ENCODE measurements at places on chromosomes 3 and 15.

GRCh38 chr15:57031605-57032004, 113.2 kb downstream of the TCF12 start:
- no peak for DNase-seq

DNA sequence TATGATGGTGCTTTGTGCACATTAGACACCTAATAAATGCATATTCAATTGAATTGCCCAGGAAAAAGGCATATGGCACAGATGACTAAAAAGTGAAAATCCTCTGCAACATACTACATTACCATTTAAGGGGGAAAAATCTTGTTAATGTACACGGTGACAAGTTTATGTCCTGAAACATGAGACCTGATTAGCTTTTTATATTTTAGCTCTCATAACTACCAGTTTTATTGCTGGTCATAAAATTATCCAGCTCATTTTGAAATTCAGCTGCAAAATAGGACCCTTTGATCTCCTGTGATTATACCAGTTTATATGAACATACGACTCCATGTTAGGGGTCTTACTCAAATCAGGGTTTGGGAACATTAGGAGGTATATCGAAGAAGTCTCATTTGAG, 684.6 kb upstream of the CCDC54 start:
- no peak for DNase-seq

GRCh38 chr3:73603762-73604171, 21.0 kb downstream of the PDZRN3 start:
- no peak for DNase-seq

- no peak for DNase-seq
Measured at GRCh38 chr3:45333549-45333948, 54.8 kb upstream of the LARS2 start.

DNA sequence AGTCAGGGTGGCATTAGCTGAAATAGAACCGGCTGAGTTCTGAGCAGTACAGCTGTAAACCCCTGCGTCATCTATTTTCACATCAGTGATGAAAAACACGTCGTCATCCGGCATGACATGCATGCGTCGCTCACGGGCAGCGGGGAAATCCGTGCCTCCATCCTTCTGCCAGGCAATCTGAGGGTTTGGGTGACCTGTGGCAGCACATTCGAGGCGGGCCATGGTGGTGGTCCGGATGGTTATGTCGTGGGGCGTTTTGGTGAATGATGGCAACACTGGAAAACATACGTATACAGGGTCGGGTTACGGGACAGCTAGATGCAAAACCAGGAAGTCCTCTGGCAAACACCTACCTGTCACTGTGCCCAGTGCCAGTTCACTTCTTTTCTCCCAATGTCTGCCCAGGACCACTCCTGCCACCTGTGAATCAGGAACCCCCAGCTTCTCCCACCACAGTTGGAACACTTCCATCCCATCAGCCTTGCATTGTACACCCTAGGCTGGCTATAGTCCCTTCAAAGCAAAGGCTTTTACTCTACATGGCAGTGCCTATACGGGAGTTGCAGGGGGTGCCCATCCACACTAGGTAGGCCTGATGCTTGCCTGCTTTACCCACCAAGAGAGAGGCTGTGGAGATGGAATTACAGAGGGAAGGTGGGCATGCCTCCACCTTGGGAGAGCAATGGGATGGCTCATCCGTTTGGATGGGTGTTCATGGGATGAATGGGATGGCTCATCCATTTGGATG, 116.7 kb downstream of the LRIG1 start:
- no peak for DNase-seq

GRCh38 chr3:137131081-137131480, 173.3 kb downstream of the IL20RB start:
- DNase-seq = no peak

GRCh38 chr3:76122007-76122406, 336.7 kb upstream of the ZNF717 start:
- no peak for DNase-seq

- no peak for DNase-seq
Measured at GRCh38 chr3:108190346-108190745, 31.9 kb downstream of the IFT57 start.

- DNase-seq = peak; percentile 97
Measured at GRCh38 chr3:30578479-30578878, 27.9 kb upstream of the TGFBR2 start.

DNA sequence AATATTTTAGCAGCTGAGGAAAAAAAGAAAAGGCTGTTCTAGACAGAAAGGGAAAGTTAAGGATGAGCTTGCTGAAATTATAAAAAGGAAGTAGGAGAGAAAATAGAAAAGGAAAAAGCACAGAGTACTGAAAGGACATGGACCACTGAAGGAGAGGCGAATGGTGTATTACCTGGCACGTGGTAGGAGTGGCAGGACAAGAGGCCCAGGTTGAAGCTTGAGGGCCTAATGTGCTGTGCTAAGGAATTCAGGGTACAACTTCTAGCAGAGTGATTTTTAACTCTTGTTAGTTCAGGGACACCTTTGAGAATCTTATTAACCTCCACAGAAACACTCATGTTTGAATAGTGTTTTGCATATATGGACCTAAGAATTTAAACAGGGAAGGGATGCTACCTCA, 60.0 kb upstream of the CRTC3 start:
- no peak for DNase-seq

- no peak for DNase-seq
Measured at GRCh38 chr3:184373422-184373821, 4.6 kb downstream of the THPO start.

GRCh38 chr3:37272741-37273140, 98.4 kb upstream of the LRRFIP2 start:
- DNase-seq = no peak

GRCh38 chr3:57855281-57855680, 99.2 kb downstream of the SLMAP start:
- DNase-seq = no peak

DNA sequence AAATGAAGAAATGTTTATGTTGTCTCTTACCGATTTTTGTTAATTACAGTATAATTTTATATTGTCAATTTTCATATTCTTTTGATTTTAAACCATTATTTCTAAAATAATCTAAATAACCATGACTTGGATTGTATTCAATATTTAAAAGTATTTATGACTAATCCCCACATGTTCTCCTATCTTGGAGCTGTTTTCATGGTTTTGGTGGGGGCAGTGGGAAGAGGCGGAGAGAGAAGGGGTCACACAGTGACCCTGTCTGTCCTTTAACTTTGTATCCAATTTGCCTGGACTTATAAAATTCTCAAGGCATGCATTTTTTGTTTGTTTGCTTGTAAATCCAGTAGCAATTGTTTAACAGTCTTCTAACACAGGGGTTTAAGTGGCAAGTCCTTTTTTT, 407.4 kb downstream of the NTRK3 start:
- DNase-seq = no peak

DNA sequence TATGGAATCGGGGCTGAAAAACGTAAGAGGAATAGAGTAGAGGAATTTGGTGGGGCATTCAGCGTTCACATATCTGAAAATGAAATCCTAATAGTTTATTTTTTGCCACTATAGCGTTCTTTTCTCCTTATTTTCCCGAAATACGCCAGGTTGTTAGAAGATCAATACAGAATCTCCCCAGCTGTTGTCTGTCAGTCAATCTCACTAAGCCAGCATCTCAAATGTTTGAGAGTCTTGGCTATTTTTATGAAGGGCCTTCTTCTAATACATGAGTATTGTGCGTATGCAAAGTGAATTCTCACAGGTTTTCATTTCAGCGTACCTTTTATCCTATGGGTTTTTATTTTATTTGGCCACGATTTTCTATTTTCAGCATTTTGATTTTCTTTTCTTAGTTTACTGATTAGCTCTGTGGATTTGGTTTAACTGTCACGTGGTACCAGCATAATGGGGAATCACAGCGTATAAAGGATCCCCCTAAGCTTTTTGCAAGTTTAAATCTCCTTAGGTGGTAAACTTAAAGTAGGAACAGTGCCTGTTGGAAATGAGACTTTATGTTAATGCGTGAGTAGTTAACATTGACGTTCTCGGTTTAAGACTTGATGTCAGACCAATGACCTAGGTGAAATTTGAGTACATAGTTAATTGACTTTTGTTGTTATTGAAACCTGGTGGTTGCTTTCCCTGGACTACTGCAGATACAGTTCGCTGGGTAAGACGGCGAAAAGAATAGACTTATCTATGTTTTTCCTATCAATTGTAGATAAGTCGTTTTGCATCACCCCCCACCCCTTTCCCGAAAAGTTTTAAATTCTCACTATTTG, 1.3 kb downstream of the FXR1 start:
- no peak for DNase-seq

- DNase-seq = no peak
Measured at GRCh38 chr3:155517903-155518302, 224.4 kb upstream of the STRIT1 start.

DNA sequence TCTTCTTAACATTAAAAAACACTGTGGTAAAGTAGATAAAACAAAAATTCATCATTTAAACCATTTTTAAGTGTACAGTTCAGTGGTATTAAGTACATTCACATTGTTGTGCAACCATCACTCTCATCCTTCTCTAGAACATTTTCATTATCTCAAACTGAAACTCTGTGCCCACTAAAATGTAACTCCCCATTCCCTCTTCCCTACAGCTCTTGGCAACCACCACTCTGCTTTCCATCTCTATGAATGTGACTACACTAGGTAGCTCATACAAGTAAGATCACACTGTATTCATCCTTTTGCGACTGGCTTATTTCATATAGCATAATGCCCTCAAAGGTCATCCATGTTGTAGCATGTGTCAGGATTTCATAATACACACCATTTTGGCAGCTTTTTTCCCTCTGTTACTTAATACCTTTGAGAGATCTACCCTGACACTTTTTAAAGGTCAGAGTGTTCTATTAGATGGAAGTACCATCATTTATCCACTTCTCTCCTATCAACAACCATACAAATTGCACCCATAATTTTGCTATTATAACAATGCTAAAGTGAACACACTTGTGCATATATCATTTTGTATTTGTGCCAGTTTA, 42.9 kb upstream of the FRMD4B start:
- DNase-seq = no peak

- DNase-seq = no peak
Measured at GRCh38 chr3:51024765-51025632, 350.3 kb downstream of the DOCK3 start.

DNA sequence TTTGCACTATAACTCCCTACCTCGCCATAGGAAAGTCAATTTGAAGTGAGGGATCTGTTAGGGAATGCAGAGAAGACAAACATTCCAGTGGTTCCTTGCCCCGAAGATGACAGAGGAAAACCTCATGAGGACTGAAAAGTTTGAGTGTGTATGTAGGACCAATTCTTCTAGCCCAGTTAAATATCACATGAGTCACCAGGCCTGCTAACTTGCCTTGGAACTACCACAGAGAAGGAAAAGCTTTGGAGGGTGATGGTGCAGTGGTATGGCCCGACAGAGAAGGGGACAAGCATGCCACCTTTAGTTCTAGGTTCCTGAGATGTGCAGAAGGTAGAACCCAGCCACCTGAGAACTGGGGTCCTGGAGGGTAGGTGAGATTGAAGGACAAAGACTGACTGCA, 2.6 kb upstream of the UPK1B start:
- DNase-seq = no peak

GRCh38 chr3:172134352-172134751, 95.0 kb downstream of the FNDC3B start:
- DNase-seq = no peak

GRCh38 chr15:32029862-32030781, at the start of gene CHRNA7:
TSS of gene CHRNA7 (plus strand) at chr15:32030515. CDS start at chr15:32030595, 80 bp downstream.
- DNase-seq = no peak

DNA sequence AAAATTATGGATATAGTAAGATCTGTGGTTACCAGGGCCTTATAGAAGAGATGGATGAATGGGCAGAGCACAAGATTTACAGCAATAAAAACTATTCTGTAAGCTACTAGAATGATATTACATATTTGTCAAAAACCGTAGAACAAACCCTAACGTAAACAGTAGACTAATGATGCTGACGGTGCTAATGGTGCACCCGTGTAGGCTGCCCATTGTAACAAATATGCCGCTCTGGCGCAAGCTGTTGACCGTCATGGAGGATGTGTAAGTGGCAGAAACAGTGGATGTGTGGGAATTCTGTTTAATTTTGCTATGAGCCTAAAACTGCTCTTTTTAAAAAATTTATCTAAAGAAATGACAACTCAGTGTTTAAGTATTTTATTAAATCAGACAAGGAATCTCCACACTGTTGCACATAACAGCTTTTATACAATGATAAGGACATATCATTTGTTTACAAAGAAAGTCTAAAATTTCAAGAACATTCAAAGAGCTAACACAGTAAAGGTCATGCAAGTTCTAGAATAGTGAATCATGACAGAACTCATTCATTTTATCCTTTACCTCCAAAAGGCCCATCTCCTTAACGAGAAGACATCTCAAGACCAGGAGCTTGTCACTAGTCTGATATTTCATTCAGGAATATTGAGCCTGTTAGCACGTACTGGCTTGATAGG, 32.8 kb downstream of the TFRC start:
- no peak for DNase-seq

DNA sequence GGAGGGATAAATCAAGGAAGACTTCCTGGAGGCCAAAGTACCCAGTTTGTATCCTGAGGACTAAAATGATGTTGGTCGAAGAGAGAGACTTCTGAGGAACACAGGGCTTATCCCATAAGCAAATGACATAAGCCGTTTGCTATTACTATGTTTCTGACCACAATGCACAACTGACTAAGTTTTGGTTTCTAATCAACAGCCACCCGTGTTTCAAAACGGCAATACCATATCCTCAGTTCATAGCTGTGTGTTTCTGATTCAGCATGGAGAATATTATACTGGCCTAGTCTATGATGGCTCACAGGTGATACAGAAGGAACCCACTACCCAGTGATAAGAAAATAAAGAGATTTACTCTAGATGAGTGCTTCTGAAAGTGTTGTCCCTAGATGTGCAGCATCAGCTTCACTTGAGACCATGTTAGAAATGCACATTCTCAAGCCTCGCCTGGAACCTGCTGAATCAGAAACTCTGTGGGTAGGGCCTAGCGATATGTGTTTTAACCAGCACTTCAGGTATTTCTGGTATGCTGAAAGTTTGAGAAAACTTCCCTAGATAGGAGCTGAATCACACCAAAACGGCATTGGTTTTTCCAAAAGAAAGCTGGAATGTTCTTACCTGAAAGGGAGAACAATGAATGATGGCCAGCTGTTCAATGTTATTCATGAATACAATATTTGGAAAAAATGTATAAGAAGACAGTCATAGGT, 639.7 kb upstream of the NR2F2 start:
- DNase-seq = no peak

DNA sequence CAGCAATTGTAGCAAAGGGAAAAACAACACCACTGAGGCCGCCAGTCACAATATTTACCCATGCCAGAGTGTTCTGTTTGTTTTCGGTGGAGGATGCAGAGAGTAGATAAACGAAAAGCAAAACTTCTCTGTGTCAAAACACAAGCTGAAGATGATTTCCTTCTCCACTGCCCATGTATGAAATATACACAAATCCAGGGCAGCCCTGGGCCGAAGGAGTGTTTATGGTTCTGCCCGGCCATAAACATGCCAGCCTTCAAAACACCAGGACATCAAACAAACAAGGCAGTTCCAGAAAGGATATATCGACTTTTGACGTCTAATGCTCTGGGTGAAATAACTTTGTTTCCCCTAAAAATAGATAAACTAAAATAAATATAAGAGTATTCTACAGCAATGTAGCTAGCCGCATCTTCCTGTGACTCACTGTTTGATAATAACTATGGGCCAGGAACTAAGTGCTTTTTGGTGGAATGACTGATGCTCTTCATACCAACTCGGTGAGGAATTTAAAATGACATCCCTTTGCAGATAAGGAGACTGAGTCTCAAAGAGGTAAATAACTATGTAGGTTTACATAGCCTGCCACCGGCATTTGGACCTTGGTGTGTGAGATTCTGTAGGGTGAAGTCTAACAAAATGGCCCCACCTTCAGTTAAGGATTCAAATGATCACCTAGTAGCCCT, 82.8 kb downstream of the MAGI1 start:
- no peak for DNase-seq

Measured in AG09309 (cell line).